ENCODE measurements at places on chromosomes 5 and 9.

- no peak for DNase-seq
These were observed 327.5 kb downstream of the EDIL3 start for GRCh38 chr5:84057211-84057610.

DNA sequence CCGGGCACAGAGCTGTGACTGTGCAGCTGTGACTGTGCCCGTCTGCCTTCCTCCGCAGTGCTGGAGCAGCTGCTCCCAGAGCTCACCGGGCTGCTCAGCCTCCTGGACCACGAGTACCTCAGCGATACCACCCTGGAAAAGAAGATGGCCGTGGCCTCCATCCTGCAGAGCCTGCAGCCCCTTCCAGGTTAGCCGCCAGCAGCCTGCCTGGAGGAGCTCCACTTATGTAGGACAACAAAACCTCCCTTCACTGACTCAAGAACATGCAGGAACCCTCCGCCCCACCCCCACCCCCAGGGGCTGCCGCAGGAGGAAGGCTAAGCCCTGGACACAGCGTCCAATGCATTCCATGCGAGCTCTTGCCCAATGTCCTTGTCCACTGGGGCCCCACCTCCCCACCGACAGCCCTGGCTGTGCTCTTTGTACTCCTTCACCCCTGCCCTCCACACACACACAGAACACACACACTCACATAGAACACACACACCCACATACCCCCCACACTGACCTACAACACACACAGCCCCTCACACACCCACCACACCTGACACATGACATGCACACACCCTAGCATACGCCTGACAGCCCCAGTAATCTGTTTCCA lies 27.9 kb downstream of the AFAP1L1 start:
- no peak for DNase-seq

- DNase-seq: no peak
These were observed 52.2 kb downstream of the PCDH1 start for GRCh38 chr5:141825791-141826560.

DNA sequence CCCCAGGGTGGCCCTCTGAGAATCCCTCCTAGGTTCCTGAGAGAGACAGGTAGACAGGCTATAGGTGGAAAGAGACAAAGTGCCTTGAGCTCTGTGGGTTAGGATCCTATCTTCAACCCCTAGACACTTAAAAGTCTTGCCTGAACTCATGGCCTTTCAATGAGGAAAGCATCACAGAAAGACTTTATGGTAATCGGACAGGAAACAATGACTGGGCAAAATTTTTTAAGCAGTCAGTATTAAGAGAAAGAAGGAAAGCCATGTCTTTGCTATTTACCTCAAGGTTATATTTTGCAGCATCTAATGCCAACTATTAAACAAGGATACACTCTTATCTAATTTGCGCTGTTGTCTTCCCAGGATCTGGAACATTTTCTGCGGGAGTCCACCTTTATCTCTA lies 93.2 kb downstream of the PCSK1 start:
- DNase-seq: no peak

GRCh38 chr5:65076251-65076869 lies 307.6 kb downstream of the CWC27 start:
- DNase-seq: no peak

Data from vagina (tissue), 2 donors.